Psoas muscle (tissue), 8 donors: ENCODE measurements at places on chromosomes 2 and 18. TPM values are rescaled to one million over a fixed set of nuclear protein-coding genes. Genes with fewer than 3 reads are reported as not detected.

The HOXD13 gene
- total RNA-seq = not detected

The PROKR1 gene
- not detected for total RNA-seq

- H3K4me3 ChIP-seq = no peak overlapping the region
- H3K27ac ChIP-seq = no peak overlapping the region
- H3K4me1 ChIP-seq = peaks cover 13% of the 10 kb centered on the region
Measured at GRCh38 chr2:173064151-173064805, 11.4 kb upstream of the MAP3K20 start.

DNA sequence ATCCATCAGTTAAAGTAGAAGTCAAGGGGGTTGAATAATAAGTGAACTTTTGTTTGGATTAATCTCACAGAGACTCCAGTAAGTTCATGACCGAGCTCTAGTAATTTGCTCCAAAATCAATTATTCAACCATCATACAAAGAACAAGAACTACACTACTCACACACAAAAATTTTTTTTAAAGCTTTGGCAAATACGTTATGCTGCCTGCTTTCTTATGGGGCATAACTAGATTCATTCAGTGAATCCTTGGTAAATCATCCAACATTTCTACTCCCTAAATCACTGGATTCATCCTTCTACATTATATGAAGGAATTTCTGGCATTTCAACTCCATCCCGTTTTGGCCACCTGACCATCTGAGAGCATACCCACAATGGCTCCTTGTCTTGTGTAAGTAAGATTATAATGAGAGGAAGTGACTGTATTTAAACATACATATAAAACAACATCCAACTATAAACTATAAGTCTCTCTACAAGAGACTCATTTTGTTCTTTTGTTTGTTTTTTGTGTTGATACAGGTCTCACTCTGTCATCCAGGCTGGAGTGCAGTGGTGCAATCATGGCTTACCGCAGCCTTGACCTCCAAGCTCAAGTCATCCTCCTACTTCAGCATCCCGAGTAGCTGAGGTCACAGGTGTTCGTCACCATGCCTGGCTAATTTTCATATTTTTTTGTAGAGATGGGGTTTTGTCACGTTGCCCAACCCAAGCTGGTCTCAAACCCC, 144.2 kb upstream of the LRRTM4 start:
- H3K36me3 ChIP-seq = no peaks in the 10 kb centered on the region
- no peaks in the 10 kb centered on the region for H3K4me1 ChIP-seq

DNA sequence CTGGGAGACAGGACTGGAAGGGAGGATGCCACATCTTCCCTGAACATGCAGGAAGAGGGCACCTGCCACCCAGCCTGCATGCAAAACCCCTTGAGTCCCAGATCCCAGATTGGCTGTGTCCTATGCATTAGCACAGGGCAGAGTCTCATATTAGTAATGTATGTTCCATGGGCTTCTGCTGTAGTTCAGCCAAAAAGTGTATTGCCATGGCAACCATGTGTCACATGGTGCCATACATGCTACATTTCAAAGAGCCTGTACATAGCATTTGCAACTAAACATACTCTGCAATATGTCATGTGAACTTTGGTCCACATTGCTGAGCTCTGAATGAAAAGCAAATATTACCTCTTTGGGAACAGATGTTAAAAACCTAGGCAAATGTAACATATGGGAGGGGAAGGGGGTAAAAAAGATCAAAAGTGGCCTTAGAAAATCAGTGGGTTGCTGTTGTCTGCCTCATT, 78.4 kb downstream of the DPP4 start:
- H3K27ac ChIP-seq = no peak overlapping the region
- H3K4me1 ChIP-seq = no peaks in the 10 kb centered on the region
- no peak for DNase-seq
- no peaks in the 10 kb centered on the region for H3K36me3 ChIP-seq
- H3K27me3 ChIP-seq = no peaks in the 10 kb centered on the region

DNA sequence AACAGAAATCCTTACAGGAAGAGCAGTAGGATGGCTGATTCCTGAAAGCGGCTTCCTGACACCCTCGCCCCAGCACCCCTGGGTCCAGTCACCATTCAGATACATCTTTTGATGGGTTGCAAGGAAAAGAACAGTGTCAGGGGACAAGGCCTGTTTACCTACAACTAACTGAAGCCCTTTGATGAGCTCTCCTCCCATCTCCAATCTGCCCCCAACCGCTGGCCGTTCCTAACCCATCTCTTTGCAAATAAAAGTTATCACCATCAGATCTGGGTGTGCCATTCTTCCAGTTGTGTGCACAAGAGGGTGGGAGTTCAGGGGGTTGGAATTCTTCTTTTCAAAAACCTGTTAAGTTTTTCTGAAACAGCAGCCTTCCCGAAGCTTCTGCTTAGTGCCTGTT, 48.9 kb downstream of the ARL4C start:
- H3K4me1 ChIP-seq = no peaks in the 10 kb centered on the region
- H3K4me3 ChIP-seq = no peak overlapping the region
- H3K36me3 ChIP-seq = no peaks in the 10 kb centered on the region
- H3K27me3 ChIP-seq = no peaks in the 10 kb centered on the region

GRCh38 chr2:70035344-70035844, 51.9 kb upstream of the PCBP1 start:
- H3K27ac ChIP-seq = no peak overlapping the region
- H3K27me3 ChIP-seq = no peaks in the 10 kb centered on the region
- no peaks in the 10 kb centered on the region for H3K36me3 ChIP-seq

DNA sequence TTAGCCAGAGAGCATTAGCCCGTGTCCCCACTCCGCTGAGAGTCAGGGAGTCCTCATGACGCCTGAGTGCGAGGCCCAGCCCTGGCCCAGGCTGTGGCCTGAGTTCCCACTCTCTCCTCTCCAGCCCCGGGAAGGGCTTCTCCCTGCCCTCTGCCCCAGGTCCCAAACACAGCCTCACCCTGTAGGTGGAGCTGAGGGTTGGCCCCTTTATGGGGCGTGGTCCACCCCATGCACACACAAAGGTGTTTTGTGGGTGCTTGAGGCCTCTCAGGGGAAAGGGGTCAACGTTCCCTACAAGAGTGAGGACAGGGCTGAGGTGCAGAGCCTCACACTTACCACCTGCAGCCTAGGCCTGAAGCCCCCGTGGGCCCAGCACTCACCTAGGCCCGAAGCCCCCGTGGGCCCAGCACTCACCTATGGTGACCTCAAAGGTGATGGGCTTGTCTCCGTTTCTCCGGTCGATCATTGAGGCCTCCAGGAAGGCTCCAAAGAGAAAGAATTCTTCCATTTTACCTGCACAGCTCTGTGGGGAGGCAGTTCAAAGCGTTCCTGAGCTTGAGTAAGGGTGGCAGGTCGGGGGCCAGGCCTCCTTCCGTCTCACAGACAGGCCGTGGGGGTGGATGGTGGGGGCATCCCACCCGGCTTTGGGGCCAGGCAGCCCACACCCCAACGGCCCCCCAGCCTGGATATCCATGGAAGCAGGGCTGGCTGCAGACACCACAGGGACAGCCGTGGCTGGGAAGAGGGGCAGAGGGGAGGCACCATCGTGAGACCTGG, 2.1 kb upstream of the OTOF start:
- no peak overlapping the region for H3K4me3 ChIP-seq
- peaks cover 29% of the 10 kb centered on the region for H3K4me1 ChIP-seq
- no peak for DNase-seq
- no peaks in the 10 kb centered on the region for H3K36me3 ChIP-seq
- no peaks in the 10 kb centered on the region for H3K27me3 ChIP-seq
- no peak overlapping the region for H3K27ac ChIP-seq
